Stimulated activated CD8-positive, alpha-beta memory T cell treated with anti-CD3 and anti-CD28 coated beads, Interleukin-15, amount 100 ng/mL, for 24 hours (primary cell): ENCODE measurements at places on chromosomes 12 and 14.

DNA sequence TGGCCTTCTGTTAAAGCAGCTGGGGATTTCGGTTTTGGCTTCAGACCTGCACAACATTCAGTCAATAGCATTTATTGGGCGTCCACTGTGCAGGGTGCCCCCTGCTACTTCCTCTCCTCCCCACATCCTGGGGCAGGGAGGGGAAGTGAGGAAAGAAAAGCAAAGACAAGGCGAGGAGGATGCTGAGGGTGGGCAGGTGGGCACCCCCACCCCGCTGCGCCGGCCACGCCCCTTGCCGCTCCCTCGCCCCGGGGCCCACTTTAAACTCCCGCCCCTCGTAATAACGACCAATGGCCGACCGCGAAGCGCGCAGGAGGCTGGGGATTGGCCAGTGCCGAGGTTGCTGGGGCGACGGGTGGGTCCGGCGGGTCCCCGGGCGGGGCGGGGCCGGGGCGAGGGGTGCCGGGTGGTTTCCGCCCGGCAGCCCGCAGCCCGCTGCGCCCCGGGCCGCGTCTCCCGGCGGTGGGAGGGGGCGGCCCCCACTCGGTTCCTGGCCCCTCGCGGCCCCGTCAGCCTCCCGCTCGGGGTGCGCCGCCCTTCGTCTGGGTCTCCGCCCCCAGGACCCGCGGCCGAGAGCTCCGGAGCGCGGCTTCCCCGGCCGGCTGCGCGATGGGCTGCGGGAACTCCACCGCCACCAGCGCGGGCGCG, at the start of gene C12orf75:
Gene C12orf75, plus strand, starts transcription at position 409 of the 648 bp plus-strand sequence. Its CDS starts 201 bp downstream, at position 610.
- DNase-seq: peak; percentile 69

DNA sequence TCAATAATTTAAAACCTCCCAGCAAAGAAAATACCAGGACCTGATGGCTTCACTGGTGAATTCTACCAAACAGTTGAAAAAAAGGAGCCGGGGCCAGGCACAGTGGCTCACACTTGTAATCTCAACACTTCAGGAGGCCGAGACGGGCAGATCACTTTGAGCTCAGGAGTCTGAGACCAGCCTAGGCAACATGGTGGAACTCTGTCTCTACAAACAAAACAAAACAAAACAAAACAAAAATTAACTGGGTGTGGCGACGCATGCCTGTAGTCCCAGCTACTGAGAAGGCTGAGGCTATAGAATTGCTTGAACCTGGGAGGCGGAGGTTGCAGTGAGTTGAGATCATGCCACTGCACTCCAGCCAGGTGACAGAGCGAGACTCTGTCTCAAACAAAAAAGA, 13.7 kb upstream of the TROAP start:
- no peak for DNase-seq

DNA sequence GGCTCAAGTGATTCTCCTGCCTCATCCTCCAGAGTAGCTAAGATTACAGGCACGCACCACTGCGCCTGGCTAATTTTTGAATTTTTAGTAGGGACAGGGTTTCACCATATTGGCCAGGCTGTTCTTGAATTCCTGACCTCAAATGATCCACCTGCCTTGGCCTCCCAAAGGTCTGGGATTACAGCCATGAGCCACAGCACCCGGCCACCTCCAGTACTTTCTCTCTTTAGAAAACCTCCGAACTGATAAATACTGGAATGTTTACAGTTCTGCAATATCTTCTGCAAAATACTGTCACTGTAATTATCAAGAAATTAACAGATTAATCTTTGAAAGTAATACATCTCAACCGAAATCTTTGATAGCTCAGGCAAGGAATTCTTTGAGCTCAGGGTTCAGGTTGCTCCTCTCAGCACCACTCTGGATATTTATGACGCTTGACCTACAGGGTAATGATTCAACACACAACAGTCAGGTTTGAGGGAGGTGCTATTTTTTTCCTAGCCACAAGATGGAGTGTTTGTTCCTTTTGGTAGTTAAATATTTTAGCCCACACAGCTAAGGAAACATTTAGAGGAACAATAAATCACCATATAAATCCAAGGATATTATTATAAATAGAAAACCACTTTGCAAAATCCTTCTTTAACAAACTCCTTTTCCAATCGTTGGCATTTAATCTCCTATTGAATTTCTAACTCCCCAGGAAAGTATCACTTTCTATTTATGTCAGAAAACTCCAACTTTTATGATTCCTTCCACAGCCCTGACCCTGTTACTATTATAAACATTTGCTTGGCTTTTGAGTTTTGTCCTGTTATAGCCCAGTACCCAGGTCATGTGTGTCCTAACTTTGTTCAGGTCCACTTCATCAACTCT, 48.6 kb upstream of the GTF2A1 start:
- no peak for DNase-seq

DNA sequence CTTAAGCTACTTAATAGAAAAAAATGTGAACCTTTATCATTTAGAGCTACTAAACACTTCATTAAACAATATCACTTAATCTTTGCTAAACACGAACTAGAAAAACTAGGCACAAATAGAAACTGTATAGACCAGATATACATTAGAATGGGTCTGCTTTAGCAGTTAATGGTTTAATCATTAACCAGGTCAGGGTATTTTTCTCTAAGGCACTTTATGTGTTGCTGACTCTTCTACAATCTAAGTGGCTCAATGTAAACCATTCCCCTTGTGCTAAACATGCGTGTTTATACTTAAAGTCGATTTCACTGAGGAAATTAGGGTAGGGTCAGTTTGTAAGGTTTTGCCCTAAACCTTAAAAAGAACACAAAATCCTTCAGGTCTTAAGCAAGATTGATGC, 29.7 kb downstream of the TMCC3 start:
- no peak for DNase-seq

DNA sequence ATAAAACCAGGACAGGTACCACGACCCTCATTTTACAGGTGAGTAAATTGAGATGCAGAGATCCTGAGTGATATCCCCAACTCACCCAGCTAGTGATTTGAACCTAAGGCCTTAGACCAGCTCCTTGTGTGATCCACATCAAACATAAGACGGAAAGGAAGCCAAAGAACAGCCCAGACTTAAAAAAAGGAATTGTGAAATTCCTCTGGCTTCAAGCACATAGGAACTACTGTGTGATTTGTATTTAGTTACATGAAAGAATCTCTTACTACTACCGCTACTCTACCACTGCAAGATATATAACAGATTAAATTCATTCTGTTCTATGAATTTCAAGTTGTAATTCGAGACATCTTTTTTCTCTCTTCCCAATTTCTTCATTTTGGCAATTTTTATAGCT, 10.5 kb downstream of the E2F7 start:
- DNase-seq: no peak

- no peak for DNase-seq
These were observed 13.9 kb downstream of the KRT7 start for GRCh38 chr12:52246720-52247621.

DNA sequence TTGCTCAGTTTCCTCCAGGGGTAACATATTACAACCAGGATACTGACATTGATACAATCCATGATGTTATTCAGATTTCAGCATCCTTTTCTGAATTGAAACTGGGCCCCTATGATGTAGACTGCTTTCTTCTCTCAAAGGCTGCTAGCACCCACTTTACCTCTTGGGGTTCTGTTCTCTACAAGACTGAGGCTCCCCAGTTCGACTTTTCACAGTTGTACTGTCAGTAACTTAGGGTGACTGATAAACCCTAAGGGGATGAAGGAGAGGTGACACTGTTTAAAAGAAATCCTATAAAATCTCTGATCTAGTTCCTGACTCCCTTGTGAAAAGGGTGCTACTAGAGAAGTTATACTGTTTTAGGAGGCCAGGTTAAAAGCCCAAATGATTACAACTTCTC, 818 bp downstream of the VPS33A start:
- no peak for DNase-seq

DNA sequence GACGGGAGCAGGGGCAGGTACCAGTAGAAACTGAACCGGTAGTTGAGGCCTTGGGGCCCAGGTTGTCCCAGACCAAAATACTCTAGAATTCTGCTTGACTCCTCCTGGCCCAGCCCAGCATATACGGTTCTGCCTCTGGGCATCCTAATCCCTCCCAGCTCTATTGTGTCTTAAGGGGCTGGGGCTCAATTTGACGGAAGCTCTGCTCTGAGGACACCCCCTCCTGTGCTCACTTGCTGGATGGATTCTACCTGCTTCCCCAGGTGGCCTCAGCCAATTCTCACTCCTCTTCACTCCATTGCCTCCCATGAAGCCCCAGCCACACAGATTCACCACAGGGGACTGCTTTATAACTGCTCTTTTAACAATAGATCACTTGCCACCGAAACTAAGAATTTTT, 219.5 kb upstream of the FKBP4 start:
- no peak for DNase-seq

GRCh38 chr14:25048170-25049016, 1.6 kb downstream of the STXBP6 start:
- DNase-seq: no peak

- no peak for DNase-seq
These were observed 166.7 kb downstream of the RAD51B start for GRCh38 chr14:67986131-67986841.

GRCh38 chr12:43255522-43256111, 296.4 kb downstream of the ADAMTS20 start:
- DNase-seq: no peak

DNA sequence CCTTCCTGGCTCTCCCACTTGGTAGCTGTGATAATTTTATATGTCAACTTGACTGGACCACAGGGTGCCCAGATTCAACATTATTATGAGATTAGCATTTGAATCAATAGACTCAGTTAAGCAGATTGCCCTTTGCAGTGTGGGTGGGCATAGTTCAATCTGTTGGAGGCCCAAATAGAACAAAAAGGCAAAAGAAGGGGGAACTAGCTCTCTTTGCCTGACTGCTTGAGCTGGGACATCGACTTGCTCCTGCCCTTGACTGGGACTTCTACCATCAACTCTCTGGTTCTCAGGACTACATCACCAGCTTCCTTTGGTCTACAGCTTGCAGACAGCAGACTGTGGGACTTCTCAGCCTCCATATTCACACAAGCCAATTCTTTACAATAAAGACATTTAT, 1189.2 kb downstream of the BCL11B start:
- DNase-seq: no peak

DNA sequence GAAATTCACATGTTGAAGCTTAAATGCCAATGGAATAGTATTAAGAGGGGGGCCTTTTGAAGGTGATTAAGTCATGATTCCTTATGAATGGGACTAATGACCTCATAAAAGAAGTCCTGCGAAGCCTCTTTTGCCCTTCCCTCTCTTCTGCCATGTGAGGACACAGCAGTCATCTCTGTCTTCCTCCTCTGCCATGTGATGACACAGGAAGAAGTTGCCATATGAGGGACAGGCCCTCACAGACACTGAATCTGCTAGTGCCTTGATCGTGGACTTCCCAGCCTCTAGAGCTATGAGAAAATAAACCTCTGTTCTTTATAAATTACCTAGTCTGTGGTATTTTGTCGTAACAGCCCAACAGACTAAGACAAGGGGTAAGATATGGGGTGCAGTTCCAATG, 100.7 kb downstream of the VCPKMT start:
- no peak for DNase-seq

- DNase-seq: no peak
These were observed 1.5 kb downstream of the WNT10B start for GRCh38 chr12:48969833-48970701.

DNA sequence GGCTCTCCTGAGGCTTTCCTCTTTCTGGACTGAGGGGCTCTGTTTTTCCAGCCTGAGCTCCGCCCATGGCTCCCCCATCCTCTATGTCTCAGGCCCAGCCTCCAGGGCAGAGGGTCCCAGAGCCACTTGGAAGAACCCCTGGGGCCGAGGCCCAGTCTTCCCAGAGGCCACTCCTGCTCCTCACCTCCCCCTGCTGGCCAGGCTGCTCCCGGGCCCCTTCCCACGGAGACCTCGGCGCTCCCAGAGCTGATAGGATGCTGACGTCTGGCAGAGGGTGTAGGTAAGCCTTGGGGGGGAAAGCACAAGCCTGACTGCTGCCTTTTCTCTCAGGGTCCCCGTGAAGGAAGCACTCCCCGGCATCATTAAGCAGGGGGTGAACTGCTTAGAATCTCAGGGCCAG, 51.4 kb downstream of the ERH start:
- no peak for DNase-seq

DNA sequence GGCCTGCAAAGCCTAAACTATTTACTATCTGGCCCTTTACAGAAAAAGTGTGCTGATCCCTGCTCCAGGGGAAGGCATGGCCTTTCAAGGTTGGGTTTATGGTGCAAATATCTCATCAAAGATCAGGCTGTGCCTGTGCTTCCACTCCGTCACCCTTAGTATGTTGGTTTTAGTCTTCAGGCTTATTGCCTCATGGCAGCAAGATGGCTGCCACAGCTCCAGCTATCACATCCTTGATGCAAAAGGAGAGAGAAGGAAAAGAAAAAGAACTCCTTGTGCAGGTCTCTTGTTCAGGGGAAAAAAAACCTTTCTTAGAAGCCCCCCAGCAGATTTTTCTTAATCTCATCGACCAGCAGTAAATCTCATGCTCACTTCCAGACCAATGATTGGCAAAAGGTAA, 9.1 kb upstream of the HRK start:
- no peak for DNase-seq

GRCh38 chr12:23504043-23504442, 445.4 kb downstream of the SOX5 start:
- no peak for DNase-seq

- no peak for DNase-seq
These were observed 586.9 kb downstream of the CCER1 start for GRCh38 chr12:90368081-90368480.

DNA sequence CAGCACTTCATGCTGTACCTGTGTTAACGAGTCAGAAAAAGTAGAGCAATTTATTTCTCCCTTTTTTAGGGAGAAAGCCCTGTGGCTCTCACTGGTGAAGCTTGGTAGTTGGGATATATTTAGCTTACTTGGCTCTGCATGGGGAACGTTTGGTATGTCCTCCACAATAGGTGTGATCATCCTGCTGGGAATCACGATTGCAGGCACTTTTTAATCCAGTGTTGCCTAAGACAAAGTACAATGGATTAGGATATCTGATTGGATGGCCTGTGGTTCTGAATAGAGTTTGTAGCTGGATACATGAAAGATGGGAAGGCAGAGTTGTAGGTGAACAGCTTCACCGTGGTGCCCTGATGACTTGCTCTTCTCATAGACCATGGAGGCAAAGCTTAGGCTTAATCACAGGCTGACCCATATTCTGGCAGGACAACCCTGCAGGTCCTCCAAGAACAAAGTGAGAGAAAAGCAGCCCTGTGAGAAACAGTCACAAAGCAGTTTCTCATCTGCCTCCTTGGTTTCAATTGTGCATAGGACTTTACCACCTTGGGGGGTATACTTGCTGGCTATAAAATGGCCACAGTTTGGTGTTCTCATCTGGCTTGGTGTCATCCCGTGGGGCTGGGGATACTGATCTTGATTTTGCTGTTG, 7.5 kb downstream of the RESF1 start:
- no peak for DNase-seq

GRCh38 chr12:125218952-125219351, 153.7 kb downstream of the AACS start:
- DNase-seq: no peak

GRCh38 chr12:52059582-52060497, 8.6 kb downstream of the NR4A1 start:
- DNase-seq: no peak

- no peak for DNase-seq
These were observed 1.6 kb downstream of the GZMH start for GRCh38 chr14:24607635-24608514.
